Inflammatory macrophage (primary cell): ENCODE measurements at places on chromosomes 7 and 10.

DNA sequence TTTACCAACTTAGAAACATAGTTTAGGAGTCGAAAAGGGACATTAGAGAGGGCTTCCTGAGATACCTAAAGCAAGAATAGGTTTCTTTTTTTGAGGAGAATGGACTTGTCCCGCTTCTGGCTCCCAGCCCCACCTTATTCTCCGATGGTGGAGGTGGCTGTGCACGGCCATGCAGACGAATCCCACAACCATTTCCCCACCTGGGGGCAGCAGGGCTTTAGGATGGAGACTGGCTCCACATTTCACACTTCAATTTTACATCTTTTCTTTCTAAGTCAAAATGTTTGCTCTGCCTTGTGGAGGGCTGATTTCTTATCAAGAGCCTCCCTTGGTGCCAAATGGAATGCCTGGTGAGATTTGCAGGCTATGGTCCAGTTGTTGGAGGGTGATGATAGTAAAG, 118.5 kb downstream of the GLRX3 start:
- no peak for DNase-seq

- DNase-seq = peak; percentile 82
Observed at GRCh38 chr10:123582084-123582989, 83.8 kb upstream of the GPR26 start.

GRCh38 chr10:44715136-44715535, 196.0 kb upstream of the TMEM72 start:
- DNase-seq = no peak

GRCh38 chr7:140989068-140989467, 25.7 kb downstream of the MRPS33 start:
- no peak for DNase-seq

GRCh38 chr7:128352153-128352537, 8.4 kb upstream of the RBM28 start:
- peak; percentile 67 for DNase-seq

- no peak for DNase-seq
Observed at GRCh38 chr7:92025260-92025659, 84.6 kb downstream of the AKAP9 start.

GRCh38 chr10:11116361-11116760, 98.7 kb downstream of the CELF2 start:
- DNase-seq = no peak

DNA sequence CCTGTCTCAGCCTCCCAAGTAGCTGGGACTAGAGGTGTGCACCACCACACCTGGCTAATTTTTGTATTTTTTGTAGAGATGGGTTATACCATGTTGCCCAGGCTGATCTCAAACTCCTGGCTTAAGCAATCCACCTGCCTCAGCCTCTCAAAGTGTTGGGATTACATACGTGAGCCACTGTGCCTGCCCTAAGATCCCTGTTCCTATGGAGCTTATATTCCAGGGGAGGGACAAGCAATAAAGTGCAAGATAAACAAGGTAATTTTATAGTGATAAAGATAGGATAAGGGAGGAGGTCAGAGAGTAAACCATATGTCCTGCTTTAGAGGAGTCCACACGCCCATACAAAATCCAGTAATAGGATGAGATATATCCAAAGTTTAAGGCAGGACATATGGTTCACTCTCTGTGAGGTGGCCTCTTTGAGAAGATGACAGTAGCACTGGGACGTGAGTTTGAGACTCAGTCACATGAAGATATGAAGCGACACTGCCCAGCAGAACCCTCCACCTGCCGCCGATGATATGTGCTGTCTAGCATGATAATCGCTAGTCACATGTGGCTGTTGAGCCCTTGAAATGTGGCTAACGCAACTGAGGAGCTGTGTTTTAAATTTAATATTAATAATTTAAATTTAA, 113.5 kb upstream of the PDCD4 start:
- DNase-seq = no peak

- DNase-seq = no peak
Observed at GRCh38 chr7:137936509-137937201, 65.2 kb downstream of the CREB3L2 start.

DNA sequence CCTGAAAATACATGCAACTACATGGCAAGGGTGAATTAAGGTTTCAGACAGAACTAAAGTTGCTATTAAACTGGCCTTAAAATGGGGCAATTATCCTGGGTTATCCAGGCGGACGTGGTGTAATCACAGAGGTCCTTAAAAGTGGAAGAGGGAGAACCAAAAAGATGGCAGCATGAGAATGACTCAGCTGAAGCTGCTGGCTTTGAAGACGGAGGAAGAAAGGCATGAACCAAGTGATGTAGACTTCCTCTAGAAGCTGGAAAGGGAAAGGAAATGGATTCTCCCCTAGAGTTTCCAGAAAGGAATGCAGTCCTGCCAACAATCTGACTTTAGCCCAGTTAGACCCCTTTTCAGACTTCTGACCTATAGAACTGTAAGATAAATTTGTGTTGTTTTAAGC, 27.0 kb upstream of the UBN2 start:
- DNase-seq = no peak

- DNase-seq = no peak
Observed at GRCh38 chr10:73786512-73786885, 1.1 kb downstream of the ZSWIM8 start.

GRCh38 chr7:67402280-67402679, 405.6 kb downstream of the TYW1 start:
- DNase-seq = no peak

GRCh38 chr7:89334797-89335196, 539.3 kb upstream of the TEX47 start:
- DNase-seq = no peak

DNA sequence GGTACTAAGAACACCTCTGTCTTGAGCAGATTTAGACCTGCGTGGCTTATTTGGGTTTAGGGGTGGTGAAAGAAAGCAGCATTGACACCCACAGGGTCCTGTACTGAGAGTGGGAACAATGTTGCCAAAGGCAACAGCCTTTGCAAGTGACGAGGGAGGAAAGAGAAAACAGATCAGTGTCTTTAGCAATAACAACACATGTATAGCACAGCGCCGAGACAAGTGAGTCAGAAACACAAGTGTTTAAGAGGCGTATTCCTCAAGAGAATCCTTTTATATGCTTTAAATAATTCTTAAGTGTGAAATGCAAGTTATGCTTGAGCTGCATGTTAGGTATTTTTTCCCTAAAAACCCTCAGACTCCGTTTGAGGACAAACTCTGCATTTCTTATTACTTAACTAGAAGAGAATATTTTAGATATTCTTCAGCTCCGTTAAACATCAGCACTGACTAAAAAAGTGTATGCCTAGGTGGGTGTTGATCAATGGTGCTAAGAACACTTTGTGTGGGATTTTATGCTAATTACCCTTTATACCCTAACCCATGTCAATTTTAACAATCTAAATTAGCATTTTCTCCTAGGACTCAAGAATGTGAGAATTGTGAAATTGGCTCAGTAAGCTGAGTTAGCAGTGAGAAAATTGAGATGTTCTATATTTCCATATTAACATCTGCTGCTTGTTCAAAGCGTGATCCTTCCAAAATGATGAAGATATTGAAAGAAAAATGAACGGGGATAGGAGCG, 1095.4 kb upstream of the CELF2 start:
- no peak for DNase-seq

- no peak for DNase-seq
Observed at GRCh38 chr7:97623333-97623732, 108.6 kb upstream of the TAC1 start.

DNA sequence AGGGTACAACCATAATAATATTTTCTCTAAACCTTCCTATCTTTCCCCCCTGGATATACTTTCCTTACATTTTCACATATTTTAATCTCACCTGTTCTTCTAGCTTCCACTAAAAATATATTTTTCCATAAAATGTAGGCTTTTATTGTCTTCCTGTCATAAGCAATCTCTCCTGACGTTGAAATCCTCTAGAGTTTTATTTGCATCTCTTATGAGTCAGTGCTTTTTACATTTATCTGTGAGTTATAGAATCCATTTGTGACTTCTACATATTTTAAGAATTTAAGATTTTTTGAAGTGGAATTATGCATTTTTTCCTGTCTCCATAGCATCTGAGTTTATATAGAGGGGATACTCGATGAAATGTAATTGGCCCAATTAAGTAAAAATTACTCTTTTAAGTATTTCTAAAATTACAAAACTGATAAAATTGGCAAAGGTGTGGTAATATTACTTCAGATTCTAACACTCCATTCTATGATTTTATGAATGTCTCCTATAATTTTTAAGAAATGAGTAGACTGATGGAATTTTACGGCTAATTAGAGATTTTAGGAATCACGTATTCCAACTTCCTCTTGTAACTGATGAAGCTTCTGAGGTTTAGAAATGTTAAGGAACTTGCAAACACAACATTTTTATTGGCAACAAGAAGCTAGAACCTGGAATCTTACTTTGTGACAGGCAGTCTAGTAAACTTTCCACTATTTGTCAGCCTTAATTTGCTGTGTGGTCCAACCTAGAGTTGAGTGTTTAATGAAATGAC, 422.9 kb upstream of the SEMA3A start:
- DNase-seq = no peak

DNA sequence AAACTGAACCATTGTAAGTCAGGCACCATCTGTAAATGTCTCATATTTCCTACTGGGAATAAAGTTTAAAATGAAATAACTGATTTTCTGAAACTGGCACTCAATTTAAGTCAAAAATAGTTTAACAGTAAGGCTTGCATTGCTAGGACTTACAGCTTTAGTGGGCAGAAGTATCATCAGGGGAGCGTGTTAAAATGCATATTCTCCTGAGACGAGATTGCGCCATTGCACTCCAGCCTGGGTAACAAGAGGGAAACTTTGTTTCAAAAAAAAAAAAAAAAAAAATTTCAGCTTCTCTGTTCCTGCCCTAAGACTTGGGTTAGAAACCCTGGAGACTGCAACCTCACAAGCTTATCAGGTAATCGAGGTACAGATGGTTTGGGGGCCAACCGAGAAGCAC, 65.4 kb downstream of the UBE3C start:
- no peak for DNase-seq

GRCh38 chr10:122519144-122519543, 41.4 kb upstream of the DMBT1 start:
- no peak for DNase-seq

DNA sequence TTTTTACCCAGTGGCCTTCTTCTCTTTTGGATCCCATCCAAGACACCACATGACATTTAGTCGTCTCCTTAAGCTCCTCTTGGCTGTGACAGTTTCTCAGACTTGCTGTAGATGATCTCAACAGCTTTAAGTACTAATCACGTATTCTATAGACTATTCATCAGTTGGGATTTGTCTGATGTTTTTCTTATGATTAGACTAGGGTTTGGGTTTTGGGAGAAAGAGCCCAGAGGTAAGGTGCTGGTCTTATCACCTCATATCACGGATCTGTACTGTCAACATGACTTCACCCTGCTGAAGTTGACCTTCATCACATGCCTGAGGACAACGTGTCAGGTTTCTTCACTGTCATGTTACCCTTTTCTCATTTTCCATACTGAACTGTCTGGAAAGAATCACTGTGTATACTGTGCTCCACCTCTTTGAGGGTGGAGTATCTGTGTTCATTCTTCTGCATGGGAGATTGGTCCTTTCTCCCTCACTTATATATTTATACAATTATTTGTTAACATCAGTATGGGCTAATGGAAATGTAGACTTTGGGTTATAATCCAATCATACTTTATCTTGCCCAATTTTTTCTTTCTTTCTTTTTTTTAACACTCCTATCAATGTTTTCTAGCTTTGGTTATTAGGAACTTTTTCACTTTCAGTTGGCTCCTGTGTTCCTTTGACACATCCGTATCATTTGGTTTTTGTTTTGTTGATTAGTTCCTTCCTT, 6.4 kb upstream of the HKDC1 start:
- DNase-seq = peak; percentile 65

DNA sequence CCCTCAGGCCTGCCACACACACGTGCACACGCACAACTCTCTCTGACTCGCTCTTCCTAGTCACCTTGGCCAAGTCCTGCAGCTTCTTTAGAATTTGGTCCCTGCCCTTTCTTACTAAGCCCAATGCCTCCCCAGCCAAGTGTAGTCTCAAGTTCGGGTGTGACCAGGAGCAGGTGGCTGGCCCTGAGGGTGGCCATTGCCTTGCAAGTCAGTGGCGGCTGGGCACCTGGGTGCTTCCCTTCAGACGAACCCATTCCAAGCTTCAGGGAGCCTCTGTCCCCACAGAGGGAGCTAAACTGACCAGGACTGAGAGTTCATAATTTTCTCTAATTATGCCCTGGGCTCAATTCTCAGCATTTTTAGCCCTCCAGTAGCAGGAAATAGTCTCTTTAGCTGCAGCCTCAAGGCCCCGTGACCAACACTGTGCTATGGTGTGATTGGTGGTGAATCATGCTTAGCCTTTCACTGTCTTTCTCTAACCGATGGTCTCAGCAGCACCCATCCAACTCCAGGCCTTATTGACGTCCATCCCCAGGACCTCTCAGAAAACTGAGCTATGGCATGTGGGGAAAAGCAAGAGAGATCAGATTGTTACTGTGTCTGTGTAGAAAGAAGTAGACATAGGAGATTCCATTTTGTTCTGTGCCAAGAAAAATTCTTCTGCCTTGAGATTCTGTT, 34.7 kb upstream of the FXYD4 start:
- DNase-seq = no peak

DNA sequence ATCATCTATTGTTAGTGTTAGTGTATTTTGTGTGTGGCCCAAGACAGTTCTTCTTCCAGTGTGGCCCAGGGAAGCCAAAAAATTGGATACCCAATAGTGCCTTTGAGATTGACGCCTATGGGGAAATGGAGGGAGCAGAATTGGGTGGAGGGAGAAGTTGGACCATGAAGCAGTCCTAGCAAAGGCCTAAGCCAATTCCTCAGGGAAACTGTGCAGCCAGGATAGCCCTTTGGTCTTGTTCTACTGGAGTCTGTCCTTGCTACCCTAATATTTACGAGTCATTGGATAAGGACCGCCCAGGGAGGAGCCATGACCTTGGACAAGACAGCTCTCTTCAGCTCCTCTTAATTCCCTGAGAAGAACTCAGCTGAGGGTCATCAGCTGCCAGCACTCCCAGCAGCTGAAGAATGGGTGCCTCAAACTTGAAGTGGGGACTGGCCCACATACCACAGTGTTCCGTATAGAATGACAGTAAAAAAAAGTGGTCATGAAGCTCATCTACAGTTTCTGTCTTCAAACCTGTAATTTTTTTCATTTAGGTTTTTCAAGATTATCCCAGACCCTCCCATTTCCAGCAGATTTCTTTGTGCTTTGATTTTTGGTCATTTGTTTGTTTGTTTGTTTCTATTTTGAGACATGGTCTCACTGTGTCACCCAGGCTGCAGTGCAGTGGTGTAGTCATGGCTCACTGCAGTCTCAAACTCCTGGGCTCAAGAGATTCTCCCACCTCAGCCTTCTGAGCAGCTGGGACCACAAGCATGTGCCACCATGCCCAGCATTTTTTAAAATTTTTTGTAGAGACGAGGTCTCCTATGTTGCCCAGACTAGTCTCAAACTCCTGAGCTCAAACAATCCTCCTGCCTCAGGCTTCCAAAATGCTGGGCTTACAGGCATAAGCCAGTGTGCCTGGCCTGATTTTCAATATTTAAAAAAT, 81.2 kb downstream of the C1GALT1 start:
- DNase-seq = no peak
